ENCODE measurements at places on chromosomes 12 and 14.

DNA sequence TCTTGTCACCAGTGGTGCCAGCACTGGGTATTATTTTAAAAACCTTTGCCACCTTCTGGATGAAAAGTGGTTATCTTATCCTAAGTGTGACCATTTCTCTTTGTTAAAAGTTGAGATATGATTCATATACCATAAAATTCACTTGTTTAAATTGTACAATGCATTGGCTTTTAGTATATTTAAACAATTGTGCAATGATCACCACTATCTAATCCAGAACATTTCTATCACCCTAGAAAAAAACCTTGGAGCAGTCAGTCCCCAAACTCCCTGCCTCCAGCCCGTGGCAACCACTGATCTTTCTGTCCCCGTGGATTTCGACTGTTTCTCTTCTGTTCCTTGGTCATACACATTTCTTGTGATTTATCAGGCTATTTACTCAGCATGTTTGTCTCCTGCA is 28.3 kb downstream of the SH2B3 start:
- DNase-seq, result no peak

GRCh38 chr14:99810559-99810874 is 17.3 kb downstream of the EML1 start:
- no peak for DNase-seq

- DNase-seq, result no peak
Measured at GRCh38 chr12:12736759-12737676, 19.9 kb downstream of the CDKN1B start.

GRCh38 chr14:40362856-40363255 is 930.6 kb upstream of the FBXO33 start:
- no peak for DNase-seq

- DNase-seq, result peak; percentile 97
Measured at GRCh38 chr14:60753264-60754119, 18.9 kb downstream of the MNAT1 start.

Data from GF-D8 (cell line).